NCI-H345 (cell line): ENCODE measurements at places on chromosomes 3 and 15.

DNA sequence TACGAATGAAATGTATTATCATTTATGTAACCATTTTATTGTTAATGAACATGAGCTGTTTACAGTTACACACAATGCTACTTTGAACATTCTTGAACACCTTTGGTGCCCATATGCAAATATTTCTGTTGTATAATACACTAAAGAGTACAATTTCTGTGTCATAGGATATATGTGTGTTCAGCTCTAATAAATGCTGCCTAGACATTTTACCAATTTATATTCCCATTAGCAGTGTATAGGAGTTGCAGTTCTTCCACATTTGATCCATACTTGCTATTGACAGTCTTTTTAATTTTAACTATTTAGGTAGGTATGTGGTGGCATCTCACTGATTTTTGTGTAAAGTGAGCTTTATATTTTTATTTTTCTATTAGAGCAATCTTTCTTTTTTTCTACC, 331.8 kb downstream of the ZIC1 start:
- DNase-seq = no peak

GRCh38 chr3:138135833-138136194, 3.6 kb upstream of the A4GNT start:
- no peak for DNase-seq

- DNase-seq = peak; percentile 71
Observed at GRCh38 chr3:149273096-149273751, 51.6 kb upstream of the CP start.

- DNase-seq = no peak
Observed at GRCh38 chr15:32873284-32874114, 155.7 kb downstream of the GREM1 start.

- no peak for DNase-seq
Observed at GRCh38 chr3:58724336-58724735, 57.8 kb upstream of the FAM3D start.

DNA sequence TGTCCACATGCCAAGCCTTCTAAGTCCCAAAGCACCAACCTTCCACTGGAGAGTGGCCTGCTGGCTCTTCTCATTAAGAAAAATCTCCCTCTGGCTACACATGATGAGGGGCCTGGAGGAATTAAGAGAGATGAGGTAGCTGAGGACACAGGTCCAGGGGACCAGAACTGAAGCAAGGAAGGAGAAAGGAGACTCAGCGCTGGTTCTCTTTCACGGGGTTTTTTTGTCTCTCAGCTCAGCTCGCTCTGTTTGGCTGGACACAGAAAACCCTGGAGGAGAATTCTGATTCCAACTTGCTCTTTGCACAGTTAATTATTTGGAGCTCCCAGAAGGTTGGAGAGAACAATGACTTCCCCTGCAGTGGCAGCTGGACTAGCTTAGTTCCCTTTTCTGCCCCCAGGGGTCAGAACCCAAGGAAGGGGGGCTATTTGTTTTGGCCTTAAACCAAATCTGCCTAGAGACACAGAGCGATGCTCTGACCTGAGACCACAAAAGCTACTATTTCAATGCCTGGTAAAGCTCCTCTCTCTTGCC, 507.6 kb downstream of the FHIT start:
- peak; percentile 68 for DNase-seq

DNA sequence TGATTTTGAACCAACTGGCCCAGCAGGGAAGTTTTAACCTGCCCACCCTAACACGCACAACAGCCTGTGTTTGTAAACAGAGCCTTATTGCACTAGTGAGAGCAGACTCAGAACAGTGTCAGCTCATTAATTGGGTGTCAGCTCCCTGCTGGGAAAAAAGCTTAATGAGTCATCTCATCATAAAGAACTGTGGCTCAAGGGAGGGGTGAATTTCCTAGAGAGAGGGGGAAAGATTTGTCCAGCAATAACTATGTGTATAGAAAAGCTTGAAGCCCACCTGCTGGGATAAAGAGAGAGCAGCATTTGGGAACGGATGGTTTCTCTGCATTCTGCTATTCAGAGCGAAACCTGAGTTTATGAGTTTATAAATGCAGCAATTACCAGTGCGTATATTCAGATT, 48.9 kb upstream of the GMNC start:
- peak; percentile 83 for DNase-seq

DNA sequence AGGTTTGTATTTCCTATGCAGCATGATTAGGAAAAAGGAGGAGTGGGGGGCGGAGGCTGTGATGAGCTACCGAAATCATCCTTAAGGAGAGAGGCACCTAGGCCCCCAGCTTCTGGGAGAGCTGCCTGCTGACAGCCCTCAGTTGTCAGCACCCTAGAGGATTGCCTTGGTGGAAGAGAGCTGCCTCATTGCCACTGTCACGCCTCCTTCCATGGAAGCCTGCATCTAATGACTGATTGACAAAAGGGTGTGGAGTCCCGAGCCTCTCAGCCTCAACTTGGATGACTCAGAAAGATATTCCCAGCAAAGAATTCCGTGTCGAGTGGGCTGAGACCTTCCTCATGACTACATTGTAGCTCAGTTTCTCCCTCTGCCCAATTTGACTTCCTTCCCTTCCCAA, 320.4 kb upstream of the PROK2 start:
- no peak for DNase-seq

DNA sequence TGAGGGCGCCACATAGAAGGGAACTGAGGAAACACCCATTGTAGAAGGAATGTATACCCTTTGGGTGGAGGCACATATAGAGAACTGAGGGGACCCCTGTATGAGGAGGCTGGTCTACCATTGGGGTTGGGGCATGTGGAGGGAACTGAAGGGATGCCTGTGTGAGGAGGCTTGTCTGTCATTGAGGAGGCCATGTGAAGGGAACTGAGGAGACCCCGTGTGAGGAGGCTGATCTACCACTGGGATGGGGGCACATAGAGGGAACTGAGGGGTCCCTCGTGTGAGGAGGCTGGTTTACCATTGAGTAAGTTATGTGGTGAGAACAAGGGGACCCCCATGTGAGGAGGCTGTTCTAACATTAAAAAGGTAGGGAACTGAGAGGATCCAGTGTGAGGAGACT, 156.1 kb downstream of the FBLN2 start:
- no peak for DNase-seq

DNA sequence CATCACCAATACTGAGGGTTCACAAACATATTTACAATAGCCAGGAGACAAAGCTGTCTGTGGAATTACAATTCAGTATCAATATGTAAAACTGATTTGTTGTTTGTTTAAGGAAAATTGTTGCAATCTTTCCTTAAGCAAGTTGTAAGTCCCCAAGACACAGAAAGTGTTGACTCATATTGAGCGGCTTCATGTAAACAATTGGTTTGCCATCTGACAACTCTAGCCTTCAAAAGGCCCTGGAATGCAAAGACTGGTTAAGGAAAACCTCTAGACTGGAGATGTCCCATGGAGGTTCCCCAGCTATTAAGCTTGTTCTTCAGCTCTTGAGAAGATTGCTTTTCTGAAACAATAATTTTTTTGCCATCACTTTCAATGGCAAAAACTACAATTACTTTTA, 283.7 kb upstream of the PROK2 start:
- DNase-seq = no peak

GRCh38 chr3:159170436-159171003, 368.7 kb downstream of the MFSD1 start:
- no peak for DNase-seq

DNA sequence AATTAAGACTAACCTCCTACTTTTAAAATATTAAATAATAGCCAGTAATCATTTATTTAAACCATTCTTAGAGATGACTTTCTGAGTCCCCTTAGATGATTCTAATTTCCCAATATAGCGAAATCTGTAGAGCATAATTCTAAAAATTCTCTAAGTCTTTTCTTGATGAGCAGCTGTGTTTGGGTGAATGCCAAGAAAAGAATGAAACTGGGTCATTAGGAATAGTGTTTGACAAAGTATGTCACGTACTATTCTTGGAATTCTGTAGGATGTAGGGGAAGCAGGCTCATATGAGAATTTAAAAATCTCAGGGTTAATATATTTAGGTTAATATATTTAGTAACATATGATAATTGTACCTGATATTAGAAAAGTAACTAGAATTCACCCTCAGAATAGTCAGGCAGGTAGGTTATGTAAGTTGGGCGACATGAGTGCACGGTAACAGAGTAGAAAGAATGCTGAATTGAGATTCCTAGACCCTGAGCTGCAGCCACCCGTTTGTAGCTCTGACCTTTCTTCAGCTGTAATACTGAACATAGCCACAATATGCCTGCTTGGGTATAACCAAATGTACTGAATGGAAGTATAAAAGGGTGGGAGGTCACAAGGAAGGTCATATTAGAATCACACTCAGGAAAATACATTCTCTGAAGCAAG, 524.3 kb downstream of the UNC13C start:
- no peak for DNase-seq

DNA sequence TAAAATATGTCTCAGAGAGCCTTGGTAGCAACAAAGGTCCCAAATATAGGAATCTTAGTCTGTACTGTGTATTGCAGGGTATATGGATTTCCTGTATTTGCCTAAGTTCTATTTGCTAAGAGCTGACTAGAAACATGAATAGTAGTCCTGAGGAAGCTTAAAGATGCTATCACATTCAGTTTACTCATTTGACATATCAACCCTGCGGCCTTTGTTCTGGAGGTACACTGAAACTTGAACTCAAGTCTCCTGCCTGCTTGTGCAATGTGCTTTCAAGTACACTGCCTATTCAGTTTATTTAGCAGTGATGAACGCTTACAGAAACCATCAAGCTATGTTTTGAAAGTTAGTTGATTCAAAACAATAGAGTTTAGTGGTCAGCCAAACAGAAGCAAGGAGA, 21.1 kb downstream of the IL1RAP start:
- no peak for DNase-seq

GRCh38 chr3:122263058-122263457, 62.0 kb upstream of the CSTA start:
- no peak for DNase-seq

DNA sequence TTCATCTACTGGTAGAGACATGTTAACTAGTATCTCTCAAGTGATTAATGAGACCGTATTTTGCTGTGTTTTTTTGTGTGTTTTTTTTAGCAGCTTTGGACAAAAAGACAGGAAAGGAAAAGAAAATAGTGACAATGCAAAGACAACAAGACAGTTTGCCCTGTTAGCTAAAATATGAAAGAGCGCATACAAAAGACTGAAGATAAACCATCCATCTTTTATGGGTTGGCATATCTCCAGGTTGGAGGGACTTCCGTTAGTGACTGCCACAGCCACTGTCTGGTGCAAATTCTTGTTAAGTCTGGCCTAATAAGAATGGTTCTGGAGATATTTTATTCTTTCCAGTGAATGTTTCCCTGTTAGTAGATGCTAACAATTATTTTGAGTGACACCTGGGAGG, 121.9 kb downstream of the CDIN1 start:
- no peak for DNase-seq
